SHP77 (cell line): ENCODE measurements at places on chromosomes 11 and 22.

- no peak for DNase-seq
Measured at GRCh38 chr11:106238704-106239360, 161.4 kb downstream of the AASDHPPT start.

GRCh38 chr11:46200537-46201281, 76.8 kb upstream of the CREB3L1 start:
- no peak for DNase-seq

- DNase-seq = no peak
Measured at GRCh38 chr22:49656291-49656851, 171.3 kb downstream of the BRD1 start.

GRCh38 chr11:105802390-105802789, 192.5 kb downstream of the GRIA4 start:
- DNase-seq = no peak

GRCh38 chr22:47027766-47028165, 265.3 kb downstream of the TBC1D22A start:
- DNase-seq = no peak

- no peak for DNase-seq
Measured at GRCh38 chr11:91802475-91802874, 422.1 kb upstream of the FAT3 start.
